Activated CD4-positive, CD25-positive, alpha-beta regulatory T cell (primary cell): ENCODE measurements at places on chromosomes 12 and 14.

DNA sequence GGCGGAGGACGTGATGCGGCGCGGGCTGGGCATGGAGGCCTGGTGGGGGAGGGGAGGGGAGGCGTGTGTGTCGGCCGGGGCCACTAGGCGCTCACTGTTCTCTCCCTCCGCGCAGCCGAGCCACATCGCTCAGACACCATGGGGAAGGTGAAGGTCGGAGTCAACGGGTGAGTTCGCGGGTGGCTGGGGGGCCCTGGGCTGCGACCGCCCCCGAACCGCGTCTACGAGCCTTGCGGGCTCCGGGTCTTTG, 303 bp downstream of the GAPDH start:
- no peak for DNase-seq

- DNase-seq, result no peak
These were observed 9.2 kb downstream of the GLIPR1 start for GRCh38 chr12:75489613-75490210.

- no peak for DNase-seq
These were observed 2.9 kb upstream of the CLBA1 start for GRCh38 chr14:104982548-104983230.

- DNase-seq, result no peak
These were observed 9.0 kb downstream of the MVK start for GRCh38 chr12:109582636-109583035.

GRCh38 chr12:12734054-12734453, 16.9 kb downstream of the CDKN1B start:
- no peak for DNase-seq

DNA sequence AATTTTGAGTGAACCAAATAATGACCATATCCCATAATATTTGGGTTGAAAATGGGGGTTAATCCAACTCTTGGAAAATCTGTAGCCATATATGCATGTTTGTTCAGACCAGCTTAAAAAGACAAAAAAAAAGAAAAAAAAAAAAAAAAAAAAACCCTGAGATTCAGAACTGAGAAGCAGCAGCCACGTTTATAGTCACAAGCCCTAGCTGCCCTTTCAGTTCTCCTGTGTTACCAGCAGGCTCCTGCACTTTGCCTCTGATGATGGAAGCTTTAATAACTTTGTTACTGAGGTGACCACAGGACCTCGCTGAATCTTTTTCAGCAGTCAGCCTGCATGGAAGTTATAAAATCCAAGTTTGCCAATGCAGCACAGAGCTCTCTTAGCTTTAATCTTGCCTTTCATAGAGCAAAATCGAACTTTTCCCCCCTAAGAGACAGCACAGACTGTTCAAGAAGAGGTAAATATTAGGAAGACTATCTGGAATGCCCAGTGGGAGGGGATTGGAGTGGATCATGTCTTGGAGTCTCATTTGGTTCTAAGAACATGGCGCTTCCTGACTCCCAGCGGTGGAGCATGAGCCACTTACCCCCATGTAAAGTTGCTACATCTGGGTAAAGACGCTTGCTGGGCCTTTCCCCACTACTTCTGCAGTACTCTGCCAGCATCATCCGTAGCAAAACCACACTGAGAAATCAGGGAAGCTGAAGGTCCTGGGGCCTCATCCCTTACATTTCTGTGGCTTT, 20.6 kb downstream of the GNG2 start:
- DNase-seq, result no peak

DNA sequence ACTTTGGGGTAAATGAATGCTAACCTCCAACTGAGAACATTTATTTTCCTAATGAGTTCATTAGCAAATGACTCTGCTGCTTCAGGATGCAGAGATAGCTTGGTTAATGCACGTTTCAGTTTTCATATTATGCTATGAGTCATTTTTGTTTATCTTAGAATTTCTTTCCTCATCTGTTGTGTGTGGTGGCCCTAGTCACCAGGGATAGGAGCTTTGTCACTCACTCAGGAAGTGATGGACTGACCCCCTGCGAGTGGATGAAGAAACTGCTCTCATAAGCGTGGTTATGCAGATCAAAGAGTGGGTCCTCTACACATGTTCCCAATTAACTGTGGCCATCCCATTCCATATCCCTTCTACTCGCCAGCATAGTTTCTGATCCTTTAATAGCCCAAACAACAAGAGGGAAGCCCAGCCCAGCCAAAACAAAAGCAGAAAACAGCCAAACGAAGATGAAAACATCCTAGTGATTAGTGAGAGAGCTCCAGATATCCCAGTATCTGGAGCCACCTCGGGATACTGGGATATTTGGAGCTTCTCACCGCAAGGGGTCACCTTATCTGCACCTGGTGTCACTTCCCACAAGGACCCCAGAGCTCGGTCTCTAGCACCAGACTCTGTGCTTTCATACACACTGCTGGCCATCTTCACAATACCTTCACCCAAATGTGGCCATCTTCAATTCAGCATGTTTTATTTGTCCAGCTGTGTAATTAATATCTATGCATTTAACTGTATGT, 8.6 kb downstream of the TC2N start:
- no peak for DNase-seq

- no peak for DNase-seq
These were observed 26.7 kb downstream of the TOGARAM1 start for GRCh38 chr14:44988694-44989093.

GRCh38 chr12:58915634-58916033, 4.7 kb downstream of the LRIG3 start:
- DNase-seq, result no peak

DNA sequence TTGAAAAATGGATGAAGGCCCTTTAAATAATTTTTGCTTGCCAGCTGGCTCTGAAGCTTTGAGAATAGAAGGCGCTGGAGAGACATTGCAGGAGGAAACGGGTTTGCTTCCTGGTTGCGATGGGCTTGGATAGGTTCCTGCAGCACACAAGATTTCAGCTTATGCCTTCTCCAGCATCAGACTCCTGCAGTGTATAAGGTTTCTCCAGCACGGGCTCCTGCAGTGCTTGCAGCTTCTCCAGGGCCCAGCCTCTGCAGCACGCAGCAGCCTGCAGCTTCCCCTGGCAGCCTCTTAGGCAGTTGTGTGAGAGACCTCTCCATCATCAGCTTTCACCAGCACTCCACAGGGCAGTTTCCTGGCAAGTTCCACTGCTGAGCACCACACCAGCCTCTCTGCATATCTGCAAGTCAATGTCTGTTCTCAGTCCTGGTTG, 78.7 kb upstream of the ZDHHC17 start:
- no peak for DNase-seq

GRCh38 chr14:40850191-40850590, 756.5 kb upstream of the LRFN5 start:
- no peak for DNase-seq

DNA sequence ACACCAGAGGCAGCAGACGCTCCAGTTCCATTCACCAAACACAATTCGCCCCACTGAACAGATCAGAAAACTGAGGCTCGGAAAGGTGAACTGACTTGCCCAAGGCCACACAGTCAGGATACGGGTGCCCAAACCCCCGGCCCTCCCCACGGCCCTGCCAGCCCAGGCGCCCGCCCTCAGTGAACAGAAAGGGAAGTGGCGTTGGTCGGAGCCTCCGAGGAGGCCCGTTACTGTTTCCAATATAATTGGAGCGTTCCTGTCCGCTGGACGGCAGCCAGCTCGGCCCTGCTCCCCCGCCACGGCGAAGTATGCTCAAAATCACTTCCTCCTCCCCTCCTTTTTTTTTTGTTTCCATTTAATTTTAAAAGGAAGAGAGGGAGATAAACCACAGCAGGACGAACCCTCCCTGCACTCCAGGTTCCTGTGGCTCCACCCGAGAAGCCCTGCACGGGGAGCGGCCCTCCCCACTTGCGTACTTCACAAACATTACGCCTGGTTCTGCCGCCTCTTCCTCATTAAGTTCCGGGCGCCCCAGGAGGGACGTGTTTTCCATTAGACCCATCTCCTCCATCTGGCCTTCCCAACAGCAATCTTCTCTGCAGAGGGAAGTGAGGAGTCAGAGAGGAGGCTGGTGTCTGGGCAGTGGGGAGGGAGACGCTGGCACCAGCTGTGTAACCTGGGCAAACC, 61.1 kb downstream of the NCOR2 start:
- DNase-seq, result no peak

DNA sequence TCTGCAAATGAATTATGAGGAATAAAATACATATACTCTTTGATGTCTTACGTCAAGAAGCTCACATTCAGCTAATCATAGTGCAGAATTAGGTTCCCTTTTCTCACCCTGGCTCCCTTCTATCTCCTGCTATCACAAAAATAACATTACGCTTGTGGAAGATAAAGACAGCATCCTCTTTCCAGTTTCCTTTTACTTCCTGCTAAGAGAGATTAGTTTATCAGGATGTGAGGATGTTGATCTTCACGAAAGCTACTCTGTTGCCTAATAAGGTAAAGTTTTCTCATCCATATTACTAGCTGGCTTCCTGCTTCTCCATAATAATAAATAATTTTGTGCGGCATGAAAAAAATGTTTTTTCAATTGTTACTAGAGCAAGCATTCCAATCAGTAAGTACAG, 217.7 kb upstream of the DCN start:
- no peak for DNase-seq

GRCh38 chr12:38528527-38528926, 212.0 kb downstream of the ALG10B start:
- DNase-seq, result no peak

- DNase-seq, result no peak
These were observed 45.0 kb upstream of the KRR1 start for GRCh38 chr12:75556311-75556899.
